ENCODE measurements at places on chromosomes 1 and 21. TPM values are rescaled to one million over a fixed set of nuclear protein-coding genes. Genes with fewer than 3 reads are reported as not detected.

GRCh38 chr1:213680677-213681325, 307.0 kb upstream of the PROX1 start:
- H3K4me1 ChIP-seq: no peaks in the 10 kb centered on the region
- ATAC-seq: no peak
- no peak overlapping the region for H3K27ac ChIP-seq
- H3K36me3 ChIP-seq: no peaks in the 10 kb centered on the region
- peaks cover 12% of the 10 kb centered on the region for H3K27me3 ChIP-seq

DNA sequence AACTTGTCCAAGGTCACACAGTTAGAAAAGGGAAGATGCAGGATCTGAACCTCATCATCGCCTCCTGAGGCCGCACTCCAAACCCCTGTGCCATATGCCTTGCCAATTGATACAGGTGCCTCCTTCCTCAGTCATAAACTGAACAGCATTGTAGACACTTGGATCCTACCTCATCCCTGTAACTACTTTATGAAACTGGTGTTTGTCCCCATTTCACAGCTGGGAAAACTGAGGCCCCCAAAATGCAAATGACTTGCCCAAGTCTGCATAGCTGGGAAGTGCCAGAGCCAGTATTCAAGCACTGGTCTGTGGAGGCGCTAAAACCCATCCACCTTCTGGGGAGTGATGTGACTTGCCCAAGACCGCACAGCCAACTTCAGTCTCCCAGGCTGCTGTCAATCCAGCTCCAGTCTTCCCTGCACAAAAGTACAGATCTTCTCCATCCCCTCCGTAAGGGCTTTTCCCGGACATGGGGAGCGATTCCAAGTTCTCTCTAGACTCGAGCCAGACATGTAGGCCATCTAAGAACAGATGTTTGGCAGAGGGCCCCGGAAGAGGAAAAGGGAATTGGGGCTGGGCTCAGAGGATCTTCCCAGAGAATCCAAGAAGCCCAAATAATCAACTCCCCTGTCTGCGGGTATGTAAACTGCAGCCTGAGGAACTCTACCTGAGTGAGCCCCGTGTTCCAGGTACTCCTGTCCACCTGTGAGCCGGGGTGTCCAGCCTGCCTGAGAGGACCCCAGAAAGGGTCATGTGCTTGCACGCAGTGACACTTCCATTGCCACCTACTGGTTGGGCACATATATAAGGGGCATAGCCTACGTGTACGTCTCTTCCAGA, 60.5 kb downstream of the SYT2 start:
- H3K36me3 ChIP-seq: no peaks in the 10 kb centered on the region
- no peak overlapping the region for H3K4me3 ChIP-seq
- H3K27ac ChIP-seq: no peak overlapping the region

GRCh38 chr1:242525360-242525722, 844 bp upstream of the PLD5 start:
- peak overlapping the region; percentile 45 for H3K4me3 ChIP-seq
- no peaks in the 10 kb centered on the region for H3K4me1 ChIP-seq
- no peak for ATAC-seq
- H3K36me3 ChIP-seq: peaks cover 6% of the 10 kb centered on the region

- H3K27me3 ChIP-seq: peaks cover 24% of the 10 kb centered on the region
- H3K27ac ChIP-seq: no peak overlapping the region
- H3K36me3 ChIP-seq: no peaks in the 10 kb centered on the region
- ATAC-seq: no peak
- no peaks in the 10 kb centered on the region for H3K4me1 ChIP-seq
- H3K4me3 ChIP-seq: no peak overlapping the region
Observed at GRCh38 chr1:56874689-56875088, 20.1 kb downstream of the C8A start.

DNA sequence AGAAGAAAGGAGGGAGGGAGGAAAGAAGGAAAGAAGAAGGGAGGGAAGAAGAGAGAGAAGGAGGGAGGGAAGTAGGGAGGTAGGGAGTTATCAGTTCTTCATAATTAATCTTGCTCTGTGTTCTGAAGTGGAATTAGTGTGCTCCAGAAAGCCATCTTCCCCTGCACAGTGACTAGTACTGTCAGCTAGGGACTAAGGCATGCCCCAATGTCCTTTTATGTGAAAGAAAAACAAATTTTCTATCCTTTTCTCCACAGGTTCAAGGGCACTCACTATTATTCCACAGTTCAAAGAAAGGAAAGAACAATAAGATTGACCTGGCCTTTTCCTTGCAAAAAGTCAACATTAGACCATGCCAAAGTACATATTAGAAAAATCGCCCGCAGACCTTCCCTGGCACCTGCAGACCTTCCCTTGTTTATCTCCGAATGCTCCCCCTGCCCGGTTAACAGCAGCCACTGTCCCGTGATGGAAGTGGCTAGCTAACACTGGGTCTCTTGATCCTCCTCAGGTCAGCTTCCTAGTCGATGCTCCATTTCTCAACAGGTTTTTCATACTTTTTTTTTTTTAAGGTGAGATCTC, 107.2 kb upstream of the EDEM3 start:
- no peak overlapping the region for H3K4me3 ChIP-seq
- H3K36me3 ChIP-seq: peaks cover 21% of the 10 kb centered on the region
- peaks cover 15% of the 10 kb centered on the region for H3K4me1 ChIP-seq
- H3K27ac ChIP-seq: no peak overlapping the region
- no peak for ATAC-seq
- H3K27me3 ChIP-seq: no peaks in the 10 kb centered on the region

DNA sequence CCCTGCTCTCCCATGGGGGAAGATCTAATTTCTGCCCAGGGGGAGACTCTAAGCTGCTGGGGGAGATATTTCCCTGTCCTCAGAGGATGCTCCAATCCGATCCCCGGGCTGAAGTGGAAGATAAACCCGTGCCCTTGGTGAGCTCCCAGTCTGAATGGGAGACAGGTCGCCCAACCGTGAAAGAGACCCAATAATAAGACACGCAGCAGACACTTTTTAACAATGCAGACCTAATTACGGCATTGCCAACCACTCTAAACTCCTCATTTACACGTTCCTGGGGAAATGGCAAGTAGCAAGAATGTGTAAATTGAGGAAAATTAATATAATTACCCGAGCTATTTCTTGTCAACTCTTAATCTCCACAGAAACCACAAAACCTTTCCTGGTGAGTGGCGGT, 48.7 kb upstream of the ACTL8 start:
- no peak overlapping the region for H3K4me3 ChIP-seq
- no peaks in the 10 kb centered on the region for H3K36me3 ChIP-seq
- peaks cover 9% of the 10 kb centered on the region for H3K27me3 ChIP-seq
- no peak overlapping the region for H3K27ac ChIP-seq
- no peaks in the 10 kb centered on the region for H3K4me1 ChIP-seq

GRCh38 chr1:16055613-16056520, 12.3 kb downstream of the CLCNKB start:
- peaks cover 4% of the 10 kb centered on the region for H3K27me3 ChIP-seq
- peak; percentile 94 for ATAC-seq

GRCh38 chr1:42288311-42288985, 46.6 kb downstream of the FOXJ3 start:
- no peak overlapping the region for H3K4me3 ChIP-seq
- H3K36me3 ChIP-seq: peaks cover 29% of the 10 kb centered on the region
- no peak overlapping the region for H3K27ac ChIP-seq
- peaks cover 22% of the 10 kb centered on the region for H3K4me1 ChIP-seq
- H3K27me3 ChIP-seq: no peaks in the 10 kb centered on the region
- no peak for ATAC-seq

DNA sequence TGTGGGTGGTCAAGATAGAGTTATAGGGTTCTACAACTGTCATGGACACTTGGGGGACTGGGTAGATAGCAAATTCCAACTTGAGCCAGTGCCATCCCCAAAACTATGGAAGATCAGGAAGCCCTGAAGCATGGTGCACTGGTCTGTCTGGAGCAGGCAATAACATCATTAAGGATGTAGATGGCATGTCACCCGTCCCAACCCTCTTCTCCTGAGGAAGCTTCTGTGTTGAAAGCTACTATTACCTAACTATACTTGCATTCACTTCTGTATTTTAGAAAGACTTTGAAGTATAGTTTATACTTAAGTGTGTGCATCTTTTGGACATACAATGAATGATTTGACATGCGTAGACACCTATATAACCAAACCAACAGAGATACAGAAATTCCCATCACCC, 32.9 kb downstream of the RABIF start:
- H3K4me3 ChIP-seq: no peak overlapping the region
- H3K4me1 ChIP-seq: no peaks in the 10 kb centered on the region
- H3K36me3 ChIP-seq: no peaks in the 10 kb centered on the region
- no peak overlapping the region for H3K27ac ChIP-seq
- ATAC-seq: no peak

GRCh38 chr1:226082587-226082917, 20.0 kb downstream of the H3-3A start:
- no peaks in the 10 kb centered on the region for H3K27me3 ChIP-seq
- peaks cover 4% of the 10 kb centered on the region for H3K4me1 ChIP-seq
- no peaks in the 10 kb centered on the region for H3K36me3 ChIP-seq
- peak; percentile 32 for ATAC-seq
- H3K27ac ChIP-seq: peak overlapping the region; percentile 67

DNA sequence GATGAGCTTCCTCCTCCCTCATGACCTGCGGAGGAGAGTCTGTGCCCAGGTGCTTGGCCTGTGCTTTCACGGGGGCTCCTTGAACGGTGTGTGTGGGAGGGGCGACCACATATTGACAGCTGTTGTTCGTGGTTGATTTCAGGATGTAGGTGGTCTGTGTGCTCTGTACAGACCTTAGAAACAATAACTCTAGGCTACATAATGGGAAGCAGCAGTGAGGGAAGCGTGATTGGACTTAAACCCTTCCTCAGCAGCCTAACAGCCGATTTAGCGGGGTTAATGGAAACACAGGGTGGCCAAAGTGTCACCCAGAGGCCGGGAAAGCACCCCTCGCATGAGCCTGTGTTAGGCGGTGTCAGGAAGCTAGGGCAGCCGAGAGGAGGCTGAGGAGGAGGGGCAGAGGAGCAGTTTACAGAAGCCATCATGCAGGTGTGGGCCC, 56.0 kb downstream of the TBCE start:
- H3K36me3 ChIP-seq: peaks cover 1% of the 10 kb centered on the region
- peak; percentile 40 for ATAC-seq
- H3K27me3 ChIP-seq: no peaks in the 10 kb centered on the region

GRCh38 chr1:239952348-239953308, 139.1 kb upstream of the FMN2 start:
- H3K27ac ChIP-seq: no peak overlapping the region
- no peaks in the 10 kb centered on the region for H3K36me3 ChIP-seq
- no peak for ATAC-seq
- peaks cover 7% of the 10 kb centered on the region for H3K27me3 ChIP-seq
- no peak overlapping the region for H3K4me3 ChIP-seq

DNA sequence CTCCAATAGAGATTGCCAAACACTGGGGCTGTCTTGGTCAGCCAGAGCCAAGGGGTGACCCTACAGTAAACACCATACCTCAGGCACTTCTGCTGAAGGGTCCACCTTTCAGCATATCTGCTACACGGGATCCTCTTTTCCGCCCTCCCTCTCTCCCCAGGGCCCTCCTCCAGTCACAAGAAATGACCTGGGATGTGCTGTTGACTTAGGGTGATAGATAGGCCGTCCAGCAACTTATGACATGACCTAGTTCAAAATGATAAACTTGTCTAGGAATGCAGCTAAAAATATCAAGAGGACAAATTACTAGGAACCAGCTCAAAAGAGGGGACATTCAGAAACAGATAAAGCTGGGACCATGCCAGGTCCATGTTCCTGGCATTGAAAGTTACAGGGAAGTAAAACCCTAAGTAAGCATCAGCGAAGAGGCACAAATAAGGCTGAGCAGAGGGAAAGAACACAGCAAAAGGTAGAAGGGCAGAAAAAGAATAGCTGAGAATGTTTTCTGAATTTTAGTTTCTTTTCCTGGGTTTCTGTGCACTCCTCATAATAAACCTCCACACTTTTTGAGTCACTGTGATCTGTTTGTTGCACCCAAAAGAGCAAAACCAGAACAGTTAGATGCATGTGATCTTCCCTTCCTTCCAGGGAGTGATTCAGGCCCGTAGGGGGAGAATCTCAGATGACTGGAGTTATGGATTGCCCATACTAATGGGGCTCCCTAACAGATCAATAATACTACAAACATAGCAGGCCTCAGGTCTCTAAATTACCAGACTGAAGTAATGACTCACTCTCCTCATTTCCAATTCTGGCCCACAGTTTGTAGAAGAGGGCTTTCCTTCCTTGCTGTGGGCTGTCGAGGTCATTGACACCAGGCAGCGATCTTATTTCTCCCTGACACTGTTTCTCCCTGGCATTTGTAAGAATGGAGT, 48.9 kb upstream of the F3 start:
- no peak overlapping the region for H3K27ac ChIP-seq
- peaks cover 7% of the 10 kb centered on the region for H3K27me3 ChIP-seq
- no peaks in the 10 kb centered on the region for H3K4me1 ChIP-seq
- ATAC-seq: no peak

DNA sequence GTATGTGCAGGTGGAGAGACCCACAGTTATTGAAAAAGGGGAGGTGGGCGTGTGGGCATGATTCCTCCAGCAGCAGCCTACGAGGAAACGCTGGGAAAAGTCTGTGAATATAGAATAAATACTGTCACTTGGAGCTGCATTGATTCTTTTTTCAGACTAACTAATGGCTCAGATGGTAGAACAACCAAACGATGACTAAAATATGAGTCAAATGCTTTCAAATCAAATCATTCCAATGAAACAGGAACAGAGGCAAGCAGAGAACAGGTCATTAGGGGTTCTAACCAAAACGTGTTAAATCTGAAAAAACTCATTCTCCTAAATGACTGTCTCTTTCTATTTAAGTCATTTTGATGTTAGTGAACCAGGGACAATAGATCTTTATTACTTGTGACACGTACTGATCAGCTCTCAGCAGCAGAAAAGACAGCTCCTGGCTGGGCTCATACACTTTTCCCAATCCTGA, 35.1 kb upstream of the SEC16B start:
- H3K27me3 ChIP-seq: peaks cover 8% of the 10 kb centered on the region
- no peak overlapping the region for H3K27ac ChIP-seq
- H3K4me1 ChIP-seq: no peaks in the 10 kb centered on the region
- no peak overlapping the region for H3K4me3 ChIP-seq

GRCh38 chr1:100349246-100349645, 3.1 kb upstream of the CDC14A start:
- H3K4me3 ChIP-seq: no peak overlapping the region
- no peaks in the 10 kb centered on the region for H3K27me3 ChIP-seq
- no peak overlapping the region for H3K27ac ChIP-seq
- H3K36me3 ChIP-seq: peaks cover 24% of the 10 kb centered on the region
- ATAC-seq: no peak
- peaks cover 4% of the 10 kb centered on the region for H3K4me1 ChIP-seq

The FUCA1 gene
- 5.2 TPM for total RNA-seq

The KRTAP19-1 gene
- not detected for total RNA-seq

The KRTAP10-11 gene
- total RNA-seq: not detected

Data from activated T-helper 17 cell treated with anti-CD3 and anti-CD28 coated beads, Interleukin-2, amount 50 U/mL, for 72 hours (primary cell).